ENCODE measurements at places on chromosomes 13 and 19.

DNA sequence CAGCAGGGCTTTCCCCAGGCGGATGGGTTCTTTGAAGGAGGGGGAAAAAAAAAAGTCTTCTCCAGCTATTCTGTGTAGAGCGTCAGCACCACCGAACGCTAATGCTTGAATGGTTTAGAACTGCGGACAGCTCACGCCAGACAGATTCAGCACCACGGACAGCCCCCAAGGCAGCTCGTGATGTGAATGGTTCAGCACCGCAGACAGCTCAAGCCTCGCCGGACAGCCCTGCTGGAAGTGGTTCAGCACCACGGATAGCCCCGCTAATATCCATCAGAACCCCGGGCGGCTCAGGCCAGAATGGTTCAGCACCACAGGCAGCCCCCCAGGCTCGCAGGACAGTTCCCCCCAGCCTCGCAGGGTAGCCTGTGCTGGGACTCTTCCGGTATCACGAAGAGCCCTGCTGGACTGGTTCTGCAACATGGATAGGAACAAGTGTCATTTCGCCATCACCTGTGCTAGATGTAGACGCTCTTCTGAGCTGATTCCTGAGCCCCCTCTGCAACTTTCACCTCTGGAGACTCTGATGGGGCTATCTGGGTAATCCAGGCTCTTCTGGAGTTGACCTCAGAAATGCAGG is 4.9 kb upstream of the SMIM17 start:
- peak; percentile 88 for DNase-seq

GRCh38 chr19:17281391-17282304 is at the start of gene ANKLE1:
ANKLE1 (plus strand) TSS chr19:17281901; CDS start chr19:17281921, 20 bp downstream.
- DNase-seq = no peak

GRCh38 chr13:110683203-110683883 is 22.6 kb downstream of the CARS2 start:
- DNase-seq = no peak

DNA sequence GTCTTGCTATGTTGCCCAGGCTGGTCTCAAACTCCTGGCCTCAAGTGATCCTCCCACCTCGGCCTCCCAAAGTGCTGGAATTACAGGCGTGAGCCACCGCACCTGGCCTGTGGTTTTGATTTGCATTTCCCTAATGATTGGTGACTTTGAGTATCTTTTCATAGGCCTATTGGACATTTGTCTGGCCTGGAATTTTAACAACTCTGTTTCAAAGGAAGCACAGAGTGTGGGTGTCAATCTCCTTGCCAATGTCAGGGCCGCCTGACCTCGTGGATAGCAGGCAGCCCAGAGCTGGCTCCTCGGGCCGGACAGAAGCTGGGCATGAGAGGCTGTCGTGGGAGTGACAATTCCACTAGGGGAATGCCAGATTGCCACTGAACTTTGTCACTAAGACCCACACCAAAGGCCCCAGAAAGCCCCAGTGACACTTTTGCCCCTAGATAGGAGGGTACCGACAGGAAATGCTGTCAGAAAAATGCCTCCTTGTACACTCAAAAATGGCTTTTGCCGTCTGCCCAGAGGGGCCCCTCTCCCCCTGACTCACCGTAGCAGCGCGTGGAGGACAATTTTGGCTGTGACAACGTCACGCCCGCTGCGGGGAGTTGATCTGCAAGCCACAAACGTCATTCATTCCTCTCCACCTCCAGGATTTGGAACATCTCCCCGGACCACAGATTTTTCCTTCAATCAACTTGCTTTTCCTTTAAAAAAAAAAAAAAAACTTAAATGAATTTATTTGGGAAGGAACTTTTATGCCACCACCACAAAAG is 11.7 kb upstream of the ADGRE5 start:
- DNase-seq = no peak

- DNase-seq = no peak
Observed at GRCh38 chr13:30900952-30901749, 4.9 kb upstream of the MEDAG start.

DNA sequence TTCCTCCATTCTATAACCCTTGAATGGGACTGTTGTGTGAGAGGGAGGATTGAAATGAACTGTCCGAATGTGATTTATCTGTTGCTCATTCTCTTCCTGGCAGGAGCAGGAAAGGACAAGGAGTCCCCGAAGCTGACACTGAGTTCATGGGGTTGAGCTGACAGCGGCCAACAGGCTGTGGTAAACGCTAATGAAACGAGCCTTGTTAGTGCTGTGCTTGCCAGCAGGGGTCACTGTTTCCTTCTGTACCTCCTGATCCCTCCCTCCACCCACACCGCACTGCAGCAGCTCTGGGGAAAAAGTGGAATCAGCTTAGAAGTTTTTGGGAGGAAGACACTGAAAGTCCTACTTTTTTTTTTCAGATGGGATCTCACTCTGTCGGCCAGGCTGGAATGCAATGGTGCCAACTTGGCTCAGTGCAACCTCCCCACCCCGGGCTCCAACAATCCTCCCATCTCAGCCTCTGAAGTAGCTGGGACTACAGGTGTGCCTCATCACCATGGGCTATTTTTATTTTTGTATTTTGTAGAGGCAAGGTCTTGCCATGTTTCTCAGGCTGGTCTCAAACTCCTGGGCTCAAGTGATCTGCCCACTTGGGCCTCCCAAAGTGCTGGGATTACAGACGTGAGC is 6.7 kb upstream of the ZNF761 start:
- DNase-seq = peak; percentile 94

DNA sequence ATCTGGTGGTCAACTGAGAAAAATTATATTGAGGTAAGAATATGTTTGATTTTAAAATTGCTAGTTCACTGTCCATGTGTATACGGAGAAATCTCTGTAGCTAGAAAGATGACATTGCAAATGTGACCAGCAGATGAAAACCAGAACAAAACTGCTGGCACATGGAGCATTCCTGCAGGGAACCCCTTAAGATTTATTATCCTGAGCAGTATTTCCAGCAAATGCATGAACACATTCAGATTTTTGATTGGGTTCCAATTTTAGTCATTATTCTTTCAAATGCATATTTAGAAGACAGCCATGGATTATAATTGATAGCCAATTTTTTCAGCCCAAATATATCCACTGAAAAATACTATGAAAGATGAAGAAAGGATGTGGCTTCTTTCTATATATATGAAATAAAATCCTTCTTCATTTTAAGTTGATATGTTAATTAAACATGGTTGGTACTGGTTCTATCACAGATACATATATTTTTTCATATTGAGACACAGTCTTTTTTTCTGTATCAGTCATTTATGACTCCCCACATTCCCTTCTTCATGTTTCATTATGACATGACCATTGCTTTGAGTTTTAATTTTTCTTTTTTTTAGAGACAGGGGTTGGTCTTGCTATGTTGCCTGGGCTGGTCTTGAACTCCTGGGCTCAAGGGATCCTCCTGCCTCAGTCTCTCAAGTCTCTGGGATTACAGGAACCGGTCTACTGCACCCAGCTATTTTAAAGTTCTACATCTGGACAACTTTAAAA is 376.5 kb downstream of the KLF12 start:
- no peak for DNase-seq

GRCh38 chr19:48606463-48607358 is at the start of gene SPACA4:
SPACA4 (plus strand) TSS chr19:48606742; CDS start chr19:48606979, 237 bp downstream.
- DNase-seq = no peak

DNA sequence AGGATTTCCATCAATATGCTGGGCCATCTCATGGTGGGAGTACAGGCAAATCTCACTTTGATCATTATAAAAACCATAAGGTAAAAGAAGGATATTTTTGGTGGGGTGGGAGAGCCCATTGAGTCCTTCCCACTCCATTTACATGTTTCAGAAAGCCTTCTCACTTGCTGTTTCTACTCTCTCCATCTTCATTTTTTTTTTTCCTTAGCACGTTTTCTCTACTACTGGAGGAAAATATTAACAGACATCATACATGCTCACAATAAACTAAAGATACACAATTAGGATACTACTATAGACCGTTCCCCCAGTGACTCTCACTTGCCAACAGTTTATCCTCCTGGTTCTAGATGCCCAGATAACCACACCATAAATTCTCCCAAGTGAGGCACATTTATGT is 1.8 kb upstream of the AKAP8 start:
- DNase-seq = no peak

DNA sequence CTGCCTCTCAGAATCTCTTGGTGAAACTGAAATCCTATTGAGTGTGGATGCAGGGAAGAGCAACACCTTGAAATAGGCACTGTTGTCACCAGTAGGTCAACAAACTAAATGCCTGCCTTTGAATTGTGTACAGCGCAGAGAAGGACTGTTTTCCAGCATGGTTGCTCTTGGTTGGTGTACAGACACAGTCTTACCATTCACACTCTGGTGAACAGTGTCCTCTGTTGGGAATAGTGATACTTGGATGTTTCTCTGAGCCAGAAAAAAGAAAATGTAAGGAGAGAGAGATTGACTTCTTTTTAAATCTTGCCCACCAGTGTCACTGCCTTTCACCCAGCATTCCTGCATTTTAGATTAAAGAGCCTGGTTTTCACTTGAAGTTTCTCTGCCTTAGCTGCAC is 179.7 kb downstream of the STK24 start:
- DNase-seq = no peak

- DNase-seq = peak; percentile 56
Observed at GRCh38 chr19:48510421-48511268, 990 bp downstream of the LMTK3 start.

GRCh38 chr19:6963937-6964336 is 57.3 kb downstream of the MBD3L2B start:
- no peak for DNase-seq

DNA sequence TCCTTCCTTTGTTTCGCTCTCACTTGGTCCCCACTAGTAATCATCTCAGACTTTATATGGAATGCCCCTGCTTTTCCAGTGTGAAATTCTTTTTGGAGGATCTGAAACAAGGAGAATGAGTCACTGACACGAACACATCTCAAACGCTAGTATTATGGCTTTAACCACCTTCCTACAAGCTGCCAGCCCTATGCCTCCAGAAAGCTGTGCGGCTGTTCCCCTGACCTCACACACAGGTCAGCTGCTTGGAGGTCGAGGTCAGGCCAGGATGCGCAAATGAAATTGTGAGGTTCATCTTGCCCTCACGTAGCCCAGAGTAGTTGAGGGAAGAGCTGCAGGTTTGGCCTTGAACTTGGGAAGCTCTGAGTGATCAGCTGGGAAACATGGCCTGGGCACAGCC is 449.8 kb downstream of the FGF9 start:
- no peak for DNase-seq

GRCh38 chr13:37526710-37527473 is 71.7 kb downstream of the POSTN start:
- no peak for DNase-seq

GRCh38 chr13:51230477-51231105 is 8.4 kb downstream of the FAM124A start:
- peak; percentile 36 for DNase-seq

GRCh38 chr13:24141333-24141910 is 19.1 kb upstream of the SPATA13 start:
- no peak for DNase-seq

DNA sequence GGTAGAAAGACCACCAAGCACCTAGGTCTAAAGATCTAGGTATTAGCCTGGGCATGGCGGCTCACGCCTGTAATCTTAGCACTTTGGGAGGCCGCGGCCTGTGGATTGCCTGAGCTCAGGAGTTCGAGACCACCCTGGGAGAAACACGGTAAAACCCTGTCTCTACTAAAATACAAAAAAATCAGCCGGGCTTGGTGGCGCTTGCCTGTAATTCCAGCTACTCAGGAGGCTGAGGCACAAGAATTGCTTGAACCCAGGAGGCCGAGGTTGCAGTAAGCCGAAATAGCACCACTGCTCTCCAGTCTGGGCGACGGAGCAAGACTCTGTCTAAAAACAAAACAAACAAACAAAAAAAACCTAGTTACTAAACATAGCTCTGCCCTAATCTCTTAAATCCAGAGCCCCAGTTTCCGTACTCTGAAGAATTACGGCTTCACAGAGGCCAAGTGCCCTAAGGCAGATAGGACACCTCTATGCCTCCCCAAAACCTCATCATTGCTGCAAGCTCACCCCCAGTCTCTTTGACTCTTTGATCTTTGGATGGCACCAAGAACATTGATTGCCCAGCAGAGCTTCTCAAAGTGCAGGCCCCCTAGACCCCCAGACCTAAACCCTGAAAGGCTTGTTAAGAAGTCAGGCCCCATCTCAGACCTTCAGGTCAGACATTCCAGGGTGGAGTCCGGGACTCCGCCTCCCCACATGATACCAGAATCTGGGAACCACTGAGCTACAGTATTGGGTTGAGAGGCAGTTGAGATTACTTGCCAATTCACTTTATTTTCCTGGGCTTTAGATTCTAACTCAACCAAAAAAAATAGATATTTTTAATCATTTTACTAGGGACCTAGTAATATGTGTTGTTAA is 2.8 kb downstream of the COL4A2 start:
- no peak for DNase-seq

GRCh38 chr19:47257411-47258169 is 1.3 kb downstream of the CCDC9 start:
- no peak for DNase-seq

DNA sequence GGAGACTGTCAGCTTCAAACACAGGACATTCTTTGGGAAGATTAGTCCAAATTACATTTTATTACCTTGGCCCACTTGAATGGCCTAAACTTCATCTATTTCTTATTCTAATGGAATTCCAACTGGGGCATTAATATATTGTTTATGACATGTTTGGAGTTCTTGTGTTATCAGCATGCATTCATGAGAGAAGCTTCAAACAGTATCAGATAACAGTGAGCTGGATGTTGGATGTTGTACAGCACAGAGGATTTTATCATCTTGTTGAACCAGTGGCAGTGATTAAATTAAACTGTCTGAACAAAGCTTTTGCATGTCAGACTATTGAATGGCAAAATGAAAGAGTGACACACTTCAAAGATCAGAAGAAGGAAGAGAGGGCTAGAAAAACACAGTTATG is 50.0 kb downstream of the MZT1 start:
- no peak for DNase-seq

- DNase-seq = no peak
Observed at GRCh38 chr13:35818633-35819067, 312.5 kb downstream of the DCLK1 start.

- DNase-seq = peak; percentile 45
Observed at GRCh38 chr19:4647676-4648644, 8.6 kb downstream of the TNFAIP8L1 start.

GRCh38 chr13:112489199-112489598 is 98.8 kb downstream of the TUBGCP3 start:
- DNase-seq = no peak

- no peak for DNase-seq
Observed at GRCh38 chr13:60661521-60661920, 264.5 kb downstream of the TDRD3 start.

- no peak for DNase-seq
Observed at GRCh38 chr13:30705680-30706079, 29.7 kb upstream of the ALOX5AP start.

DNA sequence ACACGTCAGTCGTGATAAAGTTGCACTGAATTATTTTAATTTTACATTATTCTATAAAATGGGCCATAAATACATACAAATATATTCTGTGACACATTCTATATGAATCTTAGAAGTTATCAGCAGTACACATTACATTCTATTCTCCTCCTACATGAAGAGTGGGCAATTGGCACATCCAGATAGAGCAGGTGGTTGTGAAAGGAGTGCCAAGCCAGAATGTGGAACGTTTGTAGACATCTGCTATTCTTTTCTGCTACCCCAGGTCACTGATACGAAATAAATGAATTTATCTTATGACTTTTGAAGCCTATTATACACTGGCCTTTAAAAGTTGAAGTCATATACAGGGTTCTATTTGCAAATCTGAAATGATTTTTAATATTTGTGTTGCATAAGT is 373.2 kb downstream of the PCDH17 start:
- DNase-seq = no peak

Measured in adrenal gland (tissue), 19 donors.